Left lobe of liver (tissue), 2 donors: ENCODE measurements at places on chromosomes 12 and 14. TPM values are rescaled to one million over a fixed set of nuclear protein-coding genes. Genes with fewer than 3 reads are reported as not detected.

CLEC9A gene
- not detected for total RNA-seq

LGR5 gene
- 0.13 TPM for total RNA-seq

SLCO1B1 gene
- total RNA-seq = 143 TPM

SFSWAP gene
- total RNA-seq = 15.7 TPM

IKZF4 gene
- 2.3 TPM for total RNA-seq

TSHR gene
- 0.15 TPM for total RNA-seq

SERPINA5 gene
- total RNA-seq = 216 TPM
